Pulmonary artery endothelial cell (primary cell): ENCODE measurements at places on chromosomes 12 and 14.

DNA sequence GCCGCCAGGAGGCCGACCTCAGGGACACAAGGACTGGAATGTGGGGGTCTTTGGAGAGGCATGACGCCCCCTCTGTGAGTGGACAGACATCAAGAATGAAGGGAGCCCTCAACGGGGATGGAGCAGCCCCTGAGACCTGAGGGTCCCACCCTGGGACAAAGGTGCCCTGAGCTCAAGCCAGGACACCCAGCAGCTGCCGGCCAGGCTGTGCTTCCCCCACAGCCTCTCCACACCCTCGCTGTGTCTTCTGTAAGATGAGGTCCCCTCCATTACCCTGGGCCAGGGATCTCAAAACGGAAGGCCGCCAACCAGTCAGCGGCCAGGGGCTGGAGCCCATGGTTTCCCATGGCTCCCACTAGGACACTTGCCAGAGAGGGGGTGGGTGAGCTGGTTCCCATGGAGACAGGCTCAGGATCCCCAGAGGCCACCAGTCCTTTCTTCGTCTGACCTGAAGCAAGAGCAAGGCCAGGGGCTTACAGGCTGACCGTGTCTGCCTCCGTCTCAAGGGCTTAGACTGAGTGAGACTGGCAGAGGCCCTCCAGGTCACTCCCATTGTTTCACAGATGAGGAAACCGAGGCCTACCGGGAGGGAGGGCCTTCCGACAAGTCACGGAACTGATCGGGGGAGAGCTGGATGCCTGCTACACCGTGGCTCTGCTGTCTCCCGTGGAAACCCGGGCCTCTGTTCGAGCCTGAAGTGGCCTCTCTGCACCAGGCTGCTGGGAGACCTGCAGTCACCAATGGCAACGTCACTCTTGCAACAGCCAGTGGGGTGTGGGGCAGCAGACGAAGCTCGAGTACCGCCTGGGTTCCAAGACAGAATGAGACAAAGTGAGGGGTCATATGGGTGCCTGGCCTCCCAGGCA, 91.7 kb upstream of the DIO3 start:
- no peak for DNase-seq

GRCh38 chr14:28299227-28299626, 467.4 kb upstream of the FOXG1 start:
- no peak for DNase-seq

GRCh38 chr14:21100931-21101330, at the start of gene TMEM253:
TSS of gene TMEM253 (plus strand) at chr14:21101066. CDS start at chr14:21101344, 278 bp downstream.
- DNase-seq: no peak

GRCh38 chr12:107317751-107318555, 224.6 kb upstream of the CRY1 start:
- DNase-seq: peak; percentile 63
